Breast epithelium (tissue), 4 donors: ENCODE measurements at places on chromosomes 7 and 10. TPM values are rescaled to one million over a fixed set of nuclear protein-coding genes. Genes with fewer than 3 reads are reported as not detected.

Gene ZNF273
- total RNA-seq: 6.9 TPM

Gene AQP1
- total RNA-seq: 213 TPM

Gene TMEM213
- total RNA-seq: 0.88 TPM

Gene PFKP
- total RNA-seq: 32.9 TPM

Gene CNTNAP2
- total RNA-seq: 0.29 TPM

Gene CALML3
- total RNA-seq: not detected

- no peak overlapping the region for H3K27ac ChIP-seq
- H3K4me3 ChIP-seq: no peak overlapping the region
- DNase-seq: no peak
- H3K27me3 ChIP-seq: no peaks in the 10 kb centered on the region
Observed at GRCh38 chr7:156842740-156843140, 50.2 kb downstream of the LMBR1 start.

GRCh38 chr10:62075912-62076311 lies 174.4 kb downstream of the ARID5B start:
- no peak overlapping the region for H3K4me3 ChIP-seq
- no peaks in the 10 kb centered on the region for H3K36me3 ChIP-seq
- H3K4me1 ChIP-seq: peaks cover 39% of the 10 kb centered on the region
- H3K27me3 ChIP-seq: no peaks in the 10 kb centered on the region

GRCh38 chr7:7080802-7081201 lies 101.5 kb upstream of the C1GALT1 start:
- H3K4me3 ChIP-seq: no peak overlapping the region
- no peak for DNase-seq
- no peaks in the 10 kb centered on the region for H3K36me3 ChIP-seq
- no peaks in the 10 kb centered on the region for H3K4me1 ChIP-seq
- no peaks in the 10 kb centered on the region for H3K27me3 ChIP-seq

DNA sequence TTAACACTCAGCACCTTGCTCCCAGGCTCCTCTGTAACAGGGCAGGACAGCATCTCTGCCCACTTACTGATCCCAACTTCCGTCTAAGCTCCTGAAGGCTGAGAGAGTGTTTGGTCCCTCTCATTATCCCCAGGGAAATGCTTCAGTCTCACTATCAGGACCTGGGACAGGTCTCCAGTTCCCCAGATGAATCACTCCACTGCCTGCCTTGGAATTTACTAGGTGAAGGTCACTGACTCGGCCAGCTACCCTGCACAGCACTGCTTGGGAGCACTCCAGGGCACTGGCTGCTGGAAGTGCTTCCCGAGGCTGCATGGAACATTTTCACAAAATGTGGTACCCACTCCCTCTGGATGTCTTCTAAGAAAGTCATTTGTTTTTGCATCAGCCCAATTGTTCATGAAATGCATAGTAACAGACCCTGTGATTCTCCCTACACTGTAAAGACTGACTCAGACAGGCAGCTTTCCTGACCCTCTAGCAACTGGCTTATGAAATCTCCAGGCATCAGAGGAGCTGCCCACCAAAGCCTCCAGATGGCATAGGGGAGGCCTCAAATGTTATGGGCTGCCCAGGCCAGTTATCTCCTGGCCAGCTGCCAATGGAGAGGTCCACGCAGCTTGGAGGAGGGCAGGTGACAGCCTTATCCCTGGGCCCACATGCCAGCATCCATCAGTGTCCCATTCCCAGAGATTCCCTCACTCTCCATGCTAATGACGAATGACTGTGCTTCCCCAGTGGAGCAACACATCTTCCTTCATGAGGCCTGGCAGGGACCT lies 89.1 kb downstream of the GFRA1 start:
- no peaks in the 10 kb centered on the region for H3K4me1 ChIP-seq
- H3K27ac ChIP-seq: no peak overlapping the region
- no peak for DNase-seq
- H3K4me3 ChIP-seq: no peak overlapping the region
- H3K27me3 ChIP-seq: no peaks in the 10 kb centered on the region
- no peaks in the 10 kb centered on the region for H3K36me3 ChIP-seq

- peak; percentile 70 for DNase-seq
- no peaks in the 10 kb centered on the region for H3K36me3 ChIP-seq
- H3K4me3 ChIP-seq: peak overlapping the region; percentile 93
Observed at GRCh38 chr7:152464312-152465118, 28.7 kb upstream of the KMT2C start.

- H3K27me3 ChIP-seq: no peaks in the 10 kb centered on the region
- no peak overlapping the region for H3K27ac ChIP-seq
- H3K36me3 ChIP-seq: no peaks in the 10 kb centered on the region
- H3K4me1 ChIP-seq: no peaks in the 10 kb centered on the region
Observed at GRCh38 chr7:91182819-91183764, 81.1 kb upstream of the FZD1 start.

- no peak for DNase-seq
- H3K27ac ChIP-seq: no peak overlapping the region
- H3K4me1 ChIP-seq: no peaks in the 10 kb centered on the region
- H3K27me3 ChIP-seq: no peaks in the 10 kb centered on the region
Observed at GRCh38 chr7:3923307-3923918, 622.4 kb downstream of the SDK1 start.

DNA sequence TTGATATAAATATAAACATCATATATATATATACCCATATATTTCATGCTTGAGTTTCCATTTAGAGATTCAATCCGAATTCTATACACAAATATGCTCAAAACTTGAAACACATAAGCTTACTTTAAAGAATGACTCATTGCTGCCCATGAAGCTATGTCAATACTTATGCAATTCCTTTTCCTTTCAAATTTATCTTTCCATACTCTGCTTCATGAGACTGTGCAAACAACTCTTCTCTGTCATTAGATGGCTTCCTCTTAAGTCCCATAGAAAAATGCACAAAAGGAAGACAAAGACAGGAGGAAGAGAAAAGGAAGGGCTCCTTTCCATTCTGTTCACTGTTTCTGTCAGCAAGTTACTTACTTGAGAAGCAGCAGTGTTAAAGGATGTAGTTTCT lies 895.7 kb upstream of the SORCS1 start:
- no peak overlapping the region for H3K27ac ChIP-seq
- no peak for DNase-seq
- H3K4me3 ChIP-seq: no peak overlapping the region

DNA sequence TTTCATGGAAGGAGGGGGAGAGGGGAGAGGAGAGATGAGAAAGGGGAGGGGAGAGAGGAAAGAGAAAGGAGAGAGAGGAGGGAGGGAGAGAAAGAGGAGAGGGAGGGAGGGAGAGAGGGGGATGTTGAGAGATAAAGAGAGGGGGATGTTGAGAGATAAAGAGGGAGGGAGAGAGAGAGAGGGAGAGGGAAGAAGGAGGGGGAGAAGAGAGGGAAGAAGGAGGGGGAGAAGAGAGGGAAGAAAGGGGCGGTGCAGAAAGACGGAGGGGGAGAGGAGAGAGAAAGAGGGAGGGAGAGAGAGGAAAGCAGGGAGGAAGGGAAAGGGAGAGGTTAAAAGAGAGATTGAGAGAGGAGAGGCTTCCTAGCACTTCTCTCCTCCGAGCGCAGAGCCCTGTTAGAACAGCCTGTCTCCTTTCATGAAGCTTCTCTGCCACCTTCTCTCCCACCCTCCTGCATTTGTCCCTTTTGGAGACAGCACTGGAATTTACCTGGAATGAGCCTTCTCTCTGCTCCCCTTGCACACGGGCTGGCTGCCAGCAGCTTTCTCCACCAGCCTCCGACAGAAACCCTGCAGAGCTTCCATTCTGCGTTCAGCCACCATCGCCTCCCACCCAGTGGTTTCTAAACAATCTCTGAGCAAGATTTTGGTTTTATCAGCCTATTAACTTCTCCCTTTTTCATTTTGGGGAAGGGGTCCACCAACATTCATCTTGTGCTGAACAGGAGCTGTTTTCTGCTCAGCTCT lies 74.0 kb upstream of the CARD11 start:
- DNase-seq: no peak
- H3K4me3 ChIP-seq: no peak overlapping the region
- no peaks in the 10 kb centered on the region for H3K4me1 ChIP-seq
- H3K36me3 ChIP-seq: no peaks in the 10 kb centered on the region

DNA sequence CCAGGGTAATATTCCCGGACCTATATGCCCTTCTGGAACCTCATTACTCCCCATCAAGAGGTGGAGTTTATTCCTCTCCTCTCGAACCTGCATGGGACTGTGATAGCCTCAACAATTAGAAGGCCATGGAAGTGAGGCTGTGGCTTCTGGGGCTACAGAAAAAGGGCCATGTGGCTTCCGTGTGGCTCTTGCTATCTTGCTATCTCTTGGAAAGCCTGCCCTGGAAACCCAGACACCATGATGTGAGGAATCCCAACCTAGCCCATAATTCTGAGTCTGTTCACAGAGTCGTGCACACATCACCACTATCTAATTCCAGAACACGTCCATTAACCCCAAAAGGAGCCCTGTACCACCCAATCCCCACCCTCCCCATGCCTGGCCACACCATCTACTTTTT lies 20.8 kb upstream of the SH3PXD2A start:
- no peaks in the 10 kb centered on the region for H3K36me3 ChIP-seq
- H3K27ac ChIP-seq: no peak overlapping the region
- H3K4me1 ChIP-seq: no peaks in the 10 kb centered on the region
- DNase-seq: no peak
- H3K27me3 ChIP-seq: no peaks in the 10 kb centered on the region
- no peak overlapping the region for H3K4me3 ChIP-seq

GRCh38 chr7:40717242-40717641 lies 582.4 kb downstream of the SUGCT start:
- no peak overlapping the region for H3K4me3 ChIP-seq
- no peaks in the 10 kb centered on the region for H3K4me1 ChIP-seq
- no peaks in the 10 kb centered on the region for H3K36me3 ChIP-seq
- H3K27me3 ChIP-seq: no peaks in the 10 kb centered on the region
- H3K27ac ChIP-seq: no peak overlapping the region

DNA sequence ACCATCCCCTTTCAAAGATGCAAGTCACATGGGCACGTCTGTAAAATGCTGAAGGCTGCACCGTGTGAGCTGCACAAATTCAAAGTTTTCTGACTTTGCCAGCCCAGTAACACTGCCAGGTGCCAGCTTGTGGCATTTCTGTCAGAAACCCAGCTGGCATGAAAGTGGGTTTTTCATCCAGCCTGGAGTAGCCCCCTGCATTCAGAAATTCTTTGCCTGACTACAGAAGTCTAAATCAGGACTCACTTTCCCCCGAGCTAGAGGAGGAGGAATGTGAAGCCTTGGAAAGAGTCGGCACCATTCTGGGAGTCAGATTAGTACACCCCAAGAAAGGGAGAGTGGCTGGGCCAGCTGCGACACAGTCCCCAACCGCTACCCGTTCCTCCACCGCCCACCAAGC lies 56.7 kb upstream of the EN2 start:
- no peaks in the 10 kb centered on the region for H3K36me3 ChIP-seq
- no peak overlapping the region for H3K4me3 ChIP-seq
- H3K27ac ChIP-seq: no peak overlapping the region
- no peak for DNase-seq
- H3K27me3 ChIP-seq: no peaks in the 10 kb centered on the region

DNA sequence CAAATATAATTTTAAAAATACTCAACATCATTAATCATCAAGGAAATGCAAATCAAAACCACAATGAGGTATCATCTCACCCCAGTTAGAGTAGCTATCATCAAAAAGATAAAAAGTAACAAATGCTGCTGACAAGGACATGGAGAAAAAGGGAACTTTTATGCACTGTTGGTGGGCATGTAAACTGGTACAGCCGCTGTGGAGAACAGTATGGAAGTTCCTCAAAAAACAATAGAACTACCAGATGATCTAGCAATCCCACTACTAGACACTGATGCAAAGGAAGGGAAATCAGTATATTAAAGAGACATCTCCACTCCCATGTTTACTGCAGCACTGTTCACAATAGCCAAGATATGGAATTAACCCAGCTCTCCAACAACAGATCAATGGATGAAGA lies 384.5 kb downstream of the PLXDC2 start:
- no peak for DNase-seq
- no peak overlapping the region for H3K27ac ChIP-seq
- no peaks in the 10 kb centered on the region for H3K36me3 ChIP-seq

DNA sequence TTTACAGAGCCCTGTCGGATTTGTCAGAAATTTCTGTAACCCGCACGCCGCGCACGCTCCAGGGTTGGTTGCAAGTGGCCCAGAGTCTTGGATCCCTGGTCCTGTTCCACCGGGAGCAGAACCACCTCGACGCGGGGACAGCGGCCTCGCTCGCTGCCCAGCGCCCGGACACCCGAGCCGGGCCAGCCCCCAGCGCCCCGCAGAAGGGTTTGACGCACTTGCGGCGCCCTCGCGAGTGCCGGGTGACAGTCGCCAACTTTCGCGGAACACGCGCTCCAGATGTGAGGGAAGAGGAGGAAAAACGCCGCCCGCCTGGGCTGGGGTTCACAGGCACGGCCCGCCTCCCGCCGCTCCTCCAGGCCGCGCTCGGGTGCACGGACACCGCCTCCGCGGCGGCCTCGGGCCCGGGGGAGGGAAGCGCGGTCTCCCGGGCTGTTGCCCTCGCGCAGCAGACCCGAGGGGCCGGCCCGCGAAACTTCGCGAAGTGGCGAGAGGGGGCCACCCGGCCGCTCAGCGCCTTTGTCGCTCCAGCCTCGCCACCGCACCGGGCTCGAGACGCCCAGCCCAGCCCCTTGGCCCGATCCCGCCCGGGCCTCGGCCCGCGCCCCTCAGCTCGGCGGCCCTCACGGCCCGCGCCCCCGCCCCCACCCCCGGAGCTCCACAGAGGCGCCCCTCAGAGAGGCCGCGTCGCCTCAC lies 514 bp downstream of the RNF216 start:
- H3K36me3 ChIP-seq: no peaks in the 10 kb centered on the region
- H3K4me3 ChIP-seq: peak overlapping the region; percentile 91
- no peaks in the 10 kb centered on the region for H3K27me3 ChIP-seq
- DNase-seq: no peak
- H3K4me1 ChIP-seq: no peaks in the 10 kb centered on the region
- H3K27ac ChIP-seq: peak overlapping the region; percentile 97

DNA sequence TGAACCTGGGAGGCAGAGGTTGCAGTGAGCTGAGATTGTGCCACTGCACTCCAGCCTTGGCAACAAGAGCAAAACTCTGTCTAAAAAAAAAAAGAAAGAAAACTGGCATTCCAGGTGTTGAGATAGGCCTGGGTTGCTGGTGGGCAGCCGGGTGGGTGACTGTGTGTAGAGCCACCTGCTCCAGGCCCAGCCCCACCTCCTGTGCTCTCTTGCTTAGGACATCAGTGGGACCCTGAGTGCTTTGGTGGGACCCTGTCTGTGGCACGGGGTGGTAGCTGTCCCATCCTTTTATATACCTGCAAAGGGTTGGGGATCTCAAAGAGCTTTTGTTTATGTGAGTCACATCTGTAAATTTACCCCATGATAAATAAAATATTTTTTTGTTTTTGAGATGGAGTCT lies 6.2 kb downstream of the PAOX start:
- H3K4me1 ChIP-seq: no peaks in the 10 kb centered on the region
- H3K36me3 ChIP-seq: no peaks in the 10 kb centered on the region
- no peaks in the 10 kb centered on the region for H3K27me3 ChIP-seq
- no peak overlapping the region for H3K4me3 ChIP-seq

GRCh38 chr10:95324436-95325268 lies 33.8 kb upstream of the PDLIM1 start:
- no peak overlapping the region for H3K27ac ChIP-seq
- no peak overlapping the region for H3K4me3 ChIP-seq
- DNase-seq: no peak
- no peaks in the 10 kb centered on the region for H3K36me3 ChIP-seq
- no peaks in the 10 kb centered on the region for H3K27me3 ChIP-seq
